Sigmoid colon (tissue), 7 donors: ENCODE measurements at places on chromosomes 3 and 15. TPM values are rescaled to one million over a fixed set of nuclear protein-coding genes. Genes with fewer than 3 reads are reported as not detected.

DNA sequence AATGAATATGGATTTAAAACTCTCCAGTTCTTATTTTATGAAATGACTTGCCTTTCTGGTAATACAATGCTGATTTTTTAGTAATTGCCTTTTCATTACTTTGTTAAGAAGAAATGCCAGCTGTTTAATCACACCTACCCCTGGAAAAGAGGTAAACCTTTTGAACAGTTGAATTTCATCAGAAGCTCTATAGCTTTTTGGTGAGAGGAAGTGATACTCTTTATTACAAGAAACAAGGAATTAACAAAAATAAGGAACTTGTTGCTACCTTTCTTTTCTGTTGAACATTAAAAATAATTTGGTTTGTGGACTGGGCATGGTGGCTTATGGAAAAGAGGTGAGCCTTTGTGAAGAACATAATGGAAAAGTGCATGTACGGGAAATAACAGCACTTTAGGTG is 19.7 kb downstream of the BLOC1S6 start:
- DNase-seq = no peak
- H3K27ac ChIP-seq = no peak overlapping the region
- no peak overlapping the region for H3K4me3 ChIP-seq
- no peaks in the 10 kb centered on the region for H3K27me3 ChIP-seq
- peaks cover 20% of the 10 kb centered on the region for H3K36me3 ChIP-seq
- no peaks in the 10 kb centered on the region for H3K4me1 ChIP-seq

- no peaks in the 10 kb centered on the region for H3K4me1 ChIP-seq
- no peaks in the 10 kb centered on the region for H3K27me3 ChIP-seq
- no peaks in the 10 kb centered on the region for H3K36me3 ChIP-seq
- no peak for DNase-seq
- H3K4me3 ChIP-seq = no peak overlapping the region
Observed at GRCh38 chr15:69568173-69569009, 115.8 kb downstream of the RPLP1 start.

CCDC191 gene
- total RNA-seq = 3.2 TPM

DNA sequence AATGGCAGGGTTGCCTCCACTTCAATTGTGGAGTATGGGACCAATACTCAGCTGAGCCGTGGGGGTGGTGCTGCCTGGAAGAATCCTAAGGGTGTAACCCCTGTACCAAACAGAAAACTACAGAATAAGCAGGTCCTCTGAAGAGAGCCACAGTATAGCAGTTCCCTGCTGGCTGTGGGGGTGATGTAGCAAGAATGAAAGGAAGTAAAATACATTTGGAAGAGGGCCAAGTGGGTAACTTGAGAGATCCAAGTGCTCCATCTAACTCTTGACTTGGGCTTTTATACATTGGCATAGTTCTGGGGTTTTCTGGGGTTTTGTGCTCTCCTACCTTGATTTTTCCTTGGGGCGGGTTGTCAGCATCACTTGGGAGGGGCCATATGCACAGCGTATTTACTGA is 341.4 kb downstream of the OTOL1 start:
- H3K27ac ChIP-seq = no peak overlapping the region
- no peak for DNase-seq
- H3K4me1 ChIP-seq = no peaks in the 10 kb centered on the region
- no peak overlapping the region for H3K4me3 ChIP-seq

DNA sequence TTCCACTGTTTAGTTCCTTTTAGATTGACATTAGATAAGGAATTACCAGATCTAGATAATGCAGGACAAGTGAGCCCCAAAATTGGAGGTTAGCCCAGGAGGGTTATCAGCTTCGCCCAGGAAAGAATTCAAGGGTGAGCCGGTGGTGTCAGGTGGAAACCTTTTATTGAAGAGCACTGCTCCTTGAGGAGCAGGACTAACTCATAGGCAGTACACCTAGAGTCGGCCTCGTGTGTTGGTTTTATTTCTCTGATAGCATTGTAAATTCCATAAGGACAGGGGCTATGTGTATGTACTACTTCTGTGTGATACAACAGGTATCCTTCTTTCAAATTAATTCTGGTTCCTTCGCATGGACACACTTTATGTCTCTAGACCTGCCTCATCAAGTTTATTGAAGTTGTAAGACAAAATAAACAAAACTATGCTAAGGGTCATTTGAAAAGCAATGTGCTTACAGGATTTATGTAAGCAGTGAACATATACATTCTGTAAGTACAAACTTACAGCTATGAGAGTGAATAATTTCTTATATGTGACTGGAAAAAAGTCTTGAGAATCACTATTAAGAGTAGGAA is 57.2 kb downstream of the SNX4 start:
- H3K4me1 ChIP-seq = no peaks in the 10 kb centered on the region
- no peak for DNase-seq
- H3K27ac ChIP-seq = no peak overlapping the region
- no peak overlapping the region for H3K4me3 ChIP-seq

- peak overlapping the region; percentile 79 for H3K27ac ChIP-seq
- H3K4me1 ChIP-seq = peaks cover 47% of the 10 kb centered on the region
- no peaks in the 10 kb centered on the region for H3K36me3 ChIP-seq
Observed at GRCh38 chr15:39497759-39498565, 82.9 kb upstream of the THBS1 start.

DNA sequence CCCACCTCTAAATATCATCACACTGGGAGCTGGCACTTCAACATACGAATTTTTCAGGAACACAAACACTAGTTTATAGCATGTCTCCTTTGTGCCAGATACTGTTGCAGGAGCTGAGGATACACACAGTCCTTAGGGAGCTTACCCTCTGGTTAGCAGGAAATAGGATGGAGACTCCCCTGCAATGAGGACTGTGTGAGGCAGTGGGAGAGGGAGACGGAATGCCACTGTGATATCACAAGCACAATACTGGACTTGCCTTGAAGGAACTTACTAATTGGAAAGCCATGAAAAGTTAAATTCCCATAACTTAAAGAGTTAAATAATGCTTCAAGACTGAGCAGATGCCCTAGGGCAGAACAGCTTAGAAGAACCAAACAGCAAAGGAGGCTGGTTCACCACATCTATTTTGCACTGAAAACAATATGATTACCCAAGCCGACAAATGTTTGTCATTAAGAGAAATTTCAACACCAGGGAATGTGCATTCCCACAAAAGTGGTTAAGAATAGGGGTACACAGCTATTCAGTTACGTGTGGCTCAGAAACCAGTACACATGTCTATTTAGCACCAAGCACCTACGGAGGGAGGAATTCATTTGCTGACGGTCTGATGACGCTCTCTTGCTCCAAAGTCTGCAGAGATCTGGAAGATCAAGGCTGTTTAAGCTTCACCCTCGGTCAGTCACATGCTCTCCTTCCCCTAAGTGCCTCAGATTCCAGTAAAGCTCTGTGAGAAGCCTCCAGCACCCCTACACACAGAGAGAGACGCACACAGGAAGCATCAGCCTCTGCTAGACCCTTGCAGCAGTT is 5.2 kb downstream of the TBC1D2B start:
- H3K4me1 ChIP-seq = peaks cover 81% of the 10 kb centered on the region
- H3K27ac ChIP-seq = peak overlapping the region; percentile 66
- peak; percentile 81 for DNase-seq
- peak overlapping the region; percentile 4 for H3K4me3 ChIP-seq
- H3K27me3 ChIP-seq = no peaks in the 10 kb centered on the region

DNAJA4 gene
- 11.4 TPM for total RNA-seq
